ENCODE measurements at places on chromosomes 1 and 21.

- DNase-seq: no peak
- no peaks in the 10 kb centered on the region for H3K4me1 ChIP-seq
- H3K4me3 ChIP-seq: no peak overlapping the region
- H3K27me3 ChIP-seq: peaks cover 8% of the 10 kb centered on the region
- no peak overlapping the region for H3K27ac ChIP-seq
- no peaks in the 10 kb centered on the region for H3K36me3 ChIP-seq
Measured at GRCh38 chr1:174112489-174113162, 46.7 kb upstream of the RABGAP1L start.

DNA sequence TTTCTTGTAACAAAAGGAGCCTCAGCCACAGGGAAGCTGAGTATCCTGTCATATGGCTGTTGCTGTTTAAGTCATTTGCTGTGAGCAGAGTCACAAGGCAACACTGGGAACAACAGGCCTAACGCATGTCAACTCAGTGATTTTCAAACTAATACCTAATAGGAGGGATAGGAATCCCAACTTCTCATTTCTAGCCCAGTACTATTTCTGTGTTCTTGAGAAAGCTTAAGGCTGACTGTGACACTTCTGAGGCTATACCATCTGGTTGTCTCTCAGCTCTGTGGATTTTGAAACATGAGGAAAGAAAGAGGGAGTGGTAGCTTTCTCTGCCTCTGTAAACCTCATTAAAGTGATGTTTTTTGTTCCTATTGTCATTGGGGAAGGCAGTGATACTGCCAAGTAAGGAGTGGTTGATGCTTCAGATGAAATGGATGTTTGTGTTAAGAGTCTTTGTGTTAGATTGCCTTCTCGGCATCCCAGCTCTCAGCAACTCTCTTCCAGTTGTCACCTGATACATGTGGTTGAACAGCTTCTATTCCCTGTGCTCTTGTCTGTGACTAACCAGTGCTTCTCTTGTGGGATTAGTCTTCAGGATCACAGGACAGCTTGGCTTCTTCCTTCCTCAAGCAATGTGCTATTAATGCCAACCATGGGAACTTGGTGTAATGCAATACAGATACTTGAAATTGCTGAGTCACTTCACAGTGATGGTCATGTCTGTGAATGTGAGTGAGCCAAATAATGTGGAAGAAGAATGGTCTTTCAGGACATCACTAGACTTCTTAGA lies 166.8 kb upstream of the IVNS1ABP start:
- no peak overlapping the region for H3K4me3 ChIP-seq
- no peak for DNase-seq
- H3K27ac ChIP-seq: no peak overlapping the region
- no peaks in the 10 kb centered on the region for H3K27me3 ChIP-seq

GRCh38 chr1:212680680-212681389 lies 18.8 kb downstream of the BATF3 start:
- no peaks in the 10 kb centered on the region for H3K27me3 ChIP-seq
- peak overlapping the region; percentile 42 for H3K27ac ChIP-seq
- H3K4me3 ChIP-seq: peak overlapping the region; percentile 8
- peak; percentile 55 for DNase-seq
- H3K4me1 ChIP-seq: peaks cover 60% of the 10 kb centered on the region

GRCh38 chr21:41068967-41069642 lies 98.9 kb upstream of the BACE2 start:
- H3K4me3 ChIP-seq: no peak overlapping the region
- H3K4me1 ChIP-seq: peaks cover 4% of the 10 kb centered on the region
- H3K27ac ChIP-seq: no peak overlapping the region
- peaks cover 18% of the 10 kb centered on the region for H3K27me3 ChIP-seq
- H3K36me3 ChIP-seq: no peaks in the 10 kb centered on the region
- DNase-seq: peak; percentile 48

DNA sequence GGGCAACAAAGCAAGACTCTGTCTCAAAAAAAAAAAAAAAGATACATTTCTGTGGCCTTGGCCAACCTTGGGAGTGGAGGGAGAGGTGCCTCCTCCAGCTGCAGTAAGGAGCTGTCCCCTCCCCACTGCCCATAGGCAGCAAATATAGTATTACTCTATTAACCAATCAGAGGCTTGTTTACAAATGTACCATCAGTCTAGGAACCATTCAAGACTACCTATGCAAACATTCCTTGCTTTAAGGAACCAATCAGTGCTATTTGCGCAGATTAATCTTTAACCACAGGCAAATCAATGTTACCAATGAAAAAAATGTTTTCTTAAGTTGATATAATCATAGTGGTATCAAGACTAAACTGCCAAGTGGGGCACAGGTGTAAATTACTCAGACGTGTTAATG lies 1.1 kb downstream of the CELA2A start:
- DNase-seq: no peak
- no peak overlapping the region for H3K4me3 ChIP-seq
- H3K4me1 ChIP-seq: no peaks in the 10 kb centered on the region
- H3K27ac ChIP-seq: no peak overlapping the region
- no peaks in the 10 kb centered on the region for H3K36me3 ChIP-seq

- no peaks in the 10 kb centered on the region for H3K27me3 ChIP-seq
- no peaks in the 10 kb centered on the region for H3K36me3 ChIP-seq
- no peaks in the 10 kb centered on the region for H3K4me1 ChIP-seq
- no peak for DNase-seq
Measured at GRCh38 chr1:63042278-63042677, 258.3 kb downstream of the ATG4C start.

DNA sequence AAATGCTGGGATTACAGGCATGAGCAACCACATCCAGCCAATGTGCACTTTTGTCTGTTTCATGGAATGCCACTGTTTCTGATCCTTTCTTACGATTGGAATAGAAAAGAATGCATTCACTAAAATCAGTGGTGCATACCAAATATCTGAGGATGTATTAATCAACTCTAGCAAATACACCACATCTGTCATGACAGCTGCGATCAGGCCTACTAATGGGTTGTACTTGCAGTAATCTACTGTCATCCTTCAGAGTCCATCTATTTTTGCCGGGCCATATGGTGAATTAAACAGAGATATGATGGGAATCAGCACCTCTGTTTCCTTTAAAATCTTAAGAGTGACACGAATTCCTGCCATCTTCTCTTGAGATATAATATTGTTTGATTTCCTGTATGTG lies 8.5 kb upstream of the USP1 start:
- no peaks in the 10 kb centered on the region for H3K36me3 ChIP-seq
- H3K4me1 ChIP-seq: no peaks in the 10 kb centered on the region
- peaks cover 23% of the 10 kb centered on the region for H3K27me3 ChIP-seq
- no peak overlapping the region for H3K27ac ChIP-seq
- no peak overlapping the region for H3K4me3 ChIP-seq

GRCh38 chr1:23395849-23396248 lies 26.2 kb upstream of the ZNF436 start:
- peaks cover 4% of the 10 kb centered on the region for H3K4me1 ChIP-seq
- H3K27me3 ChIP-seq: no peaks in the 10 kb centered on the region
- no peak overlapping the region for H3K4me3 ChIP-seq
- DNase-seq: no peak
